Esophagus squamous epithelium (tissue), 5 donors: ENCODE measurements at places on chromosomes 6 and 20.

GRCh38 chr6:129908858-129909257 is 47.7 kb upstream of the TMEM244 start:
- DNase-seq: no peak

DNA sequence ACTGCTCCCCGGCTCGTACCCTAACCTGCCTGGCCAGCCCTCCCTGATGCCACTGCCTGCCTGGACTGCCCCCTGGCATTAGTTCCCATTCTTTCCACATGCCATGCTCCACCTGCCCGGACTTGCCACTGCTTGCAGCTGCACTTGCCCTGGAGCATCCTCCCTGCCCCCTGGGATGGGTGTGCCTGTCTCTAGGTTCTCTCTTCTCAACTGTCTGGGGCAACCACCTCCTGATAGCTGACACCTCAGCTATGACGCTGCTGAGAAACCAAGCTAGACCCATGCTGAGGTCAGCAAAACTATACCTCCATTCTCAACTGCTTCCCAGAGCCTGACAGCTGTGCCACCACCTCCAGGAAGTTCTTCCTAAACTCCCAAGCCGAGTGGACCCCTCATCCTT is 72.1 kb downstream of the PERP start:
- no peak for DNase-seq

DNA sequence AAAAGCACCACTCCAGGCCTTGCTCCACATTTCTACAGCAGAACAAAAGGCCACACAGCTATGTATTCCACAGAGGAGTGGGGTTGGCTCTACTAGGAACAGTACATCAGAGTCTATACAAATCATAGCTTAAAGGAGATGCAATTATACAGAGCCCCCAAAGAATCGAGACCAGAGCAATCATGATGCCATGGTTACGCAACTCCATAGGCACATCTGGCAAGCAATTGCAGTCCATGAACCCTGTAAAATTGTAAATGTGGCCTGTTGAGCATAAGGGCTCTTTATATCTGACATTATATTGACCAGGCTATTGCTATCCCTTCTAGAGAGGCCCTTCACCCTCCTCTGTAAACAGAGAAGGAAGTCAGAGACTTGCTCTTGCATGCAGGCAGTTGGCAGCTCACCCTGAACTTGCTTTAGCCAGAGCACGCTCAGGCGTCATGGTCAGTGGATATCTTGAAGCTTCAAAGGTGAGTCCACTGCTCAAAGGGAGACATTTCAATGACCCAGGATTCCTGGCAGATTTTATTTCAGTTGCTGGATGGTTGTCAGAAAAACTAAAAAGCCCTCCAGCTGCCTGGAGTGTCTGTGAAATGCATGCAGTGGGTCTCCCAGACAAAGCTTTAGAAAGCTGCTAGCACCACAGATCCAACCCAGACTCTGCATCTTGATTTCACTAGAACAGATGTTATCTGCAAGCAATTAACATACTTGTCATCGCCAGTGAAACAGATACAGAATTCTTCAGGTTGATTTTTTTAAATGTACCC is 357.2 kb downstream of the CENPW start:
- no peak for DNase-seq

GRCh38 chr20:58941471-58941870 is 39.6 kb upstream of the NELFCD start:
- no peak for DNase-seq

DNA sequence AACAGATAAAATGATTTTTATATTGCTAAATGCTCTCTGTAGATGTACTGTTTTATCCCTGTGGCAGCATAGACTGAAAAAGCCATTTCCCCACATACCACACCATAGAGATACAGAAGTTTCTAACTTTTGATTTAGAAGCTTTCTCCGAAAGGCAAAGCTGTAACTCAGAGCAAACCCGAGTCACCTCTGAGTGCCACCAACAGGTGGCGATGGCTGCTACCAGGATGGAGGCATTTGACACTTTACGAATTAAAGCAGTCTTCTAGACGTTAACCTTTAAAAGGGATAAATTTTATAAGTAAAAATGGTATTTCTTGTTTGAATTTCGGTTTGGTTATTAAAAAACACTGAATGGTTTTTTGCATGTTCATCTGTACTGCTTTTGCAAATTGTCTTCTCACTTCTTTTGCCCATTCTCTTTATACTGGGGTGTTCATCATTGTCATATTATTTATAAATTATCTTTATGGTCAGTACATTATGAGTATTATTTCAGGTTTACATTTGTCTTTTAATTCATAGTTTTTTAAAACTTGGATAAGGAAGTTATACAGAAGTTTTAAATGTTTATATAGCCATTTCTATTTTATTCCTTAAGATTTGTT is 201.0 kb upstream of the CEP162 start:
- no peak for DNase-seq

DNA sequence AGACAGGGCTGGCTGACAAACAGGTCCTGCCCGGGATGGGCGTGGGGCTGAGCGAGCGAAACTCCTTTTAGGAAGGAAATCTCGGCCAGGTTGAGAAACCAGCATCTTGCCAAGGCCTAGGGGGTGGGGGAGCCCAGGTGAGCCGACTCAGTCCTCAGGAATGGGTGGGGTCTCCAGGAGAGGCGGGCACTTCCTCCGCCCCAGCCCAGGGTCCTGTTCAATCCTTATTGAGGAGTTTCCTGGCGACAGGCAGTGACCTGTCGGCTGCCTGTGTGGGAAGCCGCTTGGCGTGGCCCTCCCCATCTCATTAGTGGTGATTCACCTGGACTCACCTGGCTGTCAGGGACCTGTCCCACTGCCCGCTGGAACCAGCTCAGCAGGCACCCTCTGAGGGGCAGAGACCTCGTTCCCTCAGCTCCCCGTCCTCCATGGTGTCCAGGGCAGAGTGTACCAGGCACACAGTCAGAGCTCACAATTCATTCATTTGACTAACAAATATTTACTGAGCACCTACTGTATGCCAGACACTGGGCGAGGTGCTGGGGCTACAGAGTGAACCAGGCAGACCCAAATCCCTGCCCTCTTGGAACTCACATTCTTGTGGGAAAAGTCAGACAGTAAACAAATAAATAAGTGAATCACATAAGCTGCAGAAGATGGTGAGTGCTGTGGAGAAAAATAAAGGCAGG is 51.1 kb downstream of the FGD2 start:
- DNase-seq: no peak
